ENCODE measurements at places on chromosomes 7 and 10.

- peak; percentile 36 for DNase-seq
Observed at GRCh38 chr10:13399236-13399635, 51.1 kb upstream of the SEPHS1 start.

DNA sequence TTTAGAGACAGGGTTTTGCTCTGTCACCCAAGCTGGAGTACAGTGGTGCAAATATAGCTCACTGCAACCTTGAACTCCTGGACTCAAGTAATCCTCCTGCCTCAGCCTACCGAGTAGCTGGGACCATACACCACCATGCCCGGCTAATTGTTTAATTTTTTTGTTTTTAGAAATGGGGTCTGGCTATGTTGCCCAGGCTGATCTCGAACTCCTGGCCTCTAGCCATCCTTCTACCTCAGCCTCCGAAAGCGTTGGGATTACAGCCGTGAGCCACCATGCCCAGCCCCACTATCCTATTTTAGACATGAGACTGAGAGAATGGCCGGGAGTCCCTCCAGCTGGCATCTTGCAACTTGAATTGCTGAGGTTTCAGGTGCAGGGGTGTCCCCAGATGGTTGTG, 39.4 kb downstream of the KCTD7 start:
- peak; percentile 24 for DNase-seq

- no peak for DNase-seq
Observed at GRCh38 chr10:4174197-4174596, 389.2 kb upstream of the KLF6 start.

DNA sequence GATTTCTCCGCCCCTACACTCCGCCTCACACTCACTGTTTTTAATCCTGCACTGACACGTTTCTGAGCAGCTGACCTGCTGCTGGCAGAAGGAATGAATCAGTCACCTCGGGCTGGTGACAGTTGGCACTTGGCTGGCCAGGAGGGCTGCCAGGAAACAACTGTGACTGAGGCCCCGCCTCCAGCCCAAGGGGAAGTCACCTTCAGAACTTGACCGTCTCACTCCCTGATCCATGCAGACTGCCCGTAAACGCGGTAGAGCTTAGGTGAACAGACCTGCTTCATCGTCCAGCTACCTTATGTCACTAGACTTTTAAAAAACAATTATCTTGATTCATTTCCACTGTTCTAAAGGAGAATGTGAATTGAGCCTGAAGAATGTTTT, 107.5 kb downstream of the DOCK1 start:
- no peak for DNase-seq

DNA sequence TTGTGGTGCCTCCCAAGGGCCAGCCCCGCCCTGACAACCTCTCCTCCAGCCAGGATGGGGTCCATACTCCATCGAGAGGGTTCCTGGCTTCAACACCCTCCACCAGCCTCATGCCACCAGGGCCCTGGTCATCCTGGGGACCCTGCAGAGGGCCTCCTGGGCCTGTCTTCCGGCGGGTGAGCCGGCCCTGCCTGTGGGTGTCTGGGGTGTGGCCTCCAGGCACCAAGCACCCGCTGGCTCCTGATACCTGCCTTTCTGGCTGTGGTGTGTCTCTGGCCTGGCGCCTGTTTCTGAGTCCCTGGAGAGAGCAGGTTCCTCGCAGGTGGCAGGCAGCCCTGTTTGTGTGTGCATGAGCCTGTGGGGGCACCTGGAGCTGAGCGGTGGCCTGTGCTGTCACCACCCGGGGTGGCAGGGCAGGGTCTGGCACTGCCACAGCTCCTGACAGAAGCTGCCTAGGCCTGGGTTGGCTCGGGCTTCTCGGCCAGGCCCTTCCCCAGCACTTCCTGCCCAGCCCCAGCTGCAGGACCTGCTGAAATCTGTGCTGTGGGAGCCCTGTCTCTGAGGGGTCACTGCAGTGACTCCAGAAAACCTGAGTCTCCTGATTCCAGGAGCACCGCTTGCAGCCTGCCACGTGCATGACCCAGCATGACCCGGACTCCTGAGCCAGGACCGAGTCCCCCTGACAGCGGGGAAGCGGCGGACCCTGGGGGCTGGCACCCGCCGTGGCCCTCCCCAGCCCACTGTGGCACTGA, 18.4 kb downstream of the ADAM8 start:
- no peak for DNase-seq

DNA sequence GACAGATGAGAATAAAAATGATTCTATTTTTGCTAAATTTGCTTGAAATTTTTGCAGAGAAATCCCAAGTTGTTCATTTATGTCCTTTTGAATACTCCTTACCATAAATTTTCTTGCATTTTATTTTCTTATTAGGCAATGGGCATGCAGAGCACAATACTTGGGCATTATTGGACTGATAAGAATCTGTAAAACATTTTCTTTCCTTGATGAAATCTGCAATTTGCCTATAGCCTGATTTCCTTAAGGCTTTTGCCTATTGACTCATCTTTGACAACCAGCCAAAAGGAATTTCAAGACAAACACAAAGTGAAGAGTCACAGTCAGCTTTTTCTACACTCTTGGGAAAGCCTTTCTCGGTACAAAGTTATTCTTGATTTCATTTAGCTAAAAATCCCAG, 30.5 kb upstream of the GNAT3 start:
- DNase-seq: no peak

DNA sequence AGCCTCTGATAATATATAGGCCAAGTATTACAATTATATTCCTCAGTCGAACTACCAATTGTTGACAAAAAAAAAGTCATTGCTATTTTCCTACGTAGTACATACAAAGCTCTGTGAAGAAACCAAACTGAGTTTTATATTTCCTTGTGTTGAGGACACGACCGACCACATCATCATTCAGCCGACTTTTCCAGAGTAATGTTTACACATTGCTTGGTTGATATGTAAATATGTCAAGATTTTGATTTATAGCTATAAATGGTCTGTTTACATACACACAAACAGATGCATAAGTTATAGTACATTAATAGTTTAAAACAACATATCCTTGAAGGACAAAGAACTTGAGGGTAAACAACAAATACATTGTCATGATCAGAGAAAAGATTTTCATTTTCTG, 121.5 kb downstream of the CRPPA start:
- DNase-seq: no peak

- no peak for DNase-seq
Observed at GRCh38 chr7:37089972-37090371, 358.7 kb downstream of the ELMO1 start.

GRCh38 chr7:27209933-27210440, 10.1 kb upstream of the HOXA13 start:
- DNase-seq: peak; percentile 68

DNA sequence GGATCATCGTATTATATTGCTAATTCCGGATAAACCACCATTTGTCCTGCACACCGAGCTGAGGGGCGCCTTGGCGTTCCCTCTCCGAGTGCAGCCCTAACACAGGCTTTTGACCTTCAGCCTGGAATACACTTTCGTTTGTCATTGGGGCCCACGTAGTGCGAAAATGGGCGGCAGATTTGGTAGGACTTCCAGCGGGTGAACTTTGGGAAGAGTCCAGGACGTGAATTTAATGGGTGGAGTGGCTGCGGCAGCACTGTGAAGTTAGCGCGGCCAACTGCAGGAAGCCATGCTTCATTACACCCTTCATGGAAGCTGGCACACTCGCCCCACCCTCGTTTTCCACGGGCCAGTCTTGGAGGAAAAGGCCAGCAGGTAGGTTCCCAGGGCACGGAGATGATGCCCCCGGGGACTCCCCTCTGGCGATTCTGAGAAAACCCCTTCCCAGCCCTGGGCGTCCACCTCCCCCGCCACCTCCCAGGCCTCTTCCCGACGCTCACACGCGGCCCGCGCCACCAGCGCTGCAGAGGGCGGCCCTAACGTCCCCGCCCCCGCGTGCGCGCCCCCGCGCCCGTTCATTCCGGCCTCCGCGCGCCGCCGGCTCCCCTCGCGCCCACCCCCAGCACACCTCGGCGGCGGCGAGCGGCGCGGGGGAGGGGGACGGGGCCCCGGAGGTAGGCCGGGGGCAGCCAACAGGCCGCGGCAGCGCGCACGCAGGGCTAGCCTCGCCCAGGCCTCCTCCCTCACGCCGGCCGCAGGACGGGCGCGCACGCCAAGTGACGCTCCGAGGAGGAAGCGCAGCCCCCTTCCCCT, at the start of gene MLLT10:
MLLT10 (plus strand) TSS at position 766 of the 813 bp plus-strand sequence. CDS start 413 bp downstream, outside the sequence.
- DNase-seq: peak; percentile 98

GRCh38 chr10:24210501-24210900, 1.6 kb downstream of the KIAA1217 start:
- DNase-seq: no peak

DNA sequence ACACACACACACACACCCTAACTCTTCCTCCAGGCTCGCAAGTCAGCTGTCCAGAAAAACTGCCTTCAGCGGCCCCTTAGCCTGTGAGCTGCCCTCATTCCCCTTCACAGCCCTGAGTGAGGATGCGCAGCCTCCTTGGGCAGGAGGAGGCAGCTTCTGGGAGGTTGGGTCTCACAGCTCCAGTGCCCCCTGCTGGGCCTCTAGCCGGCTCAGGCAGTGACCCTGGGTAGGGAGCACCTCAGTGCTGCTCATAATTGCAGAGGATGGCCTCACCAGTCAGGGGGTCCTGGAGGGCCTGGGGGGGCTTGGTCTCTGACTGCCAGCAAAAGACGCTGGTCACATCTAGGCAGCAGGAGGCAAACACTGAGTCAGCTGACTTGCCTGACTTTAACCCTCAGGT, 43.7 kb downstream of the ZNF273 start:
- DNase-seq: no peak

- DNase-seq: no peak
Observed at GRCh38 chr7:71320916-71321315, 189.0 kb downstream of the GALNT17 start.

- DNase-seq: no peak
Observed at GRCh38 chr10:88108115-88108610, 244.7 kb downstream of the PTEN start.

DNA sequence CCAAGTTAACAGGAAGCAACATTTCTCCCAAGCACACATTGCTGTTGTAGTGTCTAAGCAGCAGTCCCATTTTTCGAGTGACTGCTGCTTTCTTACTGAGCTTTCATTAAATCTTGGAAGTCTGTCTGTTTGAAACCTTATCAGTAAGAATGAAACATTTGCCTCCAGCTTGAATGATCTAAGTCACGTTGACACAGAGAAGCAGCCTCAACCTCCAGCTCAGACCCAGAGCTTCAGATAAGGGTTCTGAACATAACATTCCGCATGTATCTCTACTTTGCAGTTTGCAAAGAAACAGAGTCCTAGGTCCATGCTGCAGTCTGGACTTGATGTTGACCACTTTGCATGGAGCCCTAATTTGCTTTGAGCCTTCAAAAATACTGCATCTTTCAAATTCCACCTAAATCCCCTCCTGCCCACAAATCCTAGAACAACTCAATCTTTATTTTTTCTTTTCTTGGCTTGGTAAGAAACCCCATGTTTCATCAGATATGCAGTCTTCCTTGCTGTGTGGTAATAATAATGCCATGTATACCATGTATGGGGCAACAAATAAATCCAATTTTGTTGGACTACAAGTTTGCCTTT, 698.7 kb upstream of the IGFBP3 start:
- DNase-seq: no peak

DNA sequence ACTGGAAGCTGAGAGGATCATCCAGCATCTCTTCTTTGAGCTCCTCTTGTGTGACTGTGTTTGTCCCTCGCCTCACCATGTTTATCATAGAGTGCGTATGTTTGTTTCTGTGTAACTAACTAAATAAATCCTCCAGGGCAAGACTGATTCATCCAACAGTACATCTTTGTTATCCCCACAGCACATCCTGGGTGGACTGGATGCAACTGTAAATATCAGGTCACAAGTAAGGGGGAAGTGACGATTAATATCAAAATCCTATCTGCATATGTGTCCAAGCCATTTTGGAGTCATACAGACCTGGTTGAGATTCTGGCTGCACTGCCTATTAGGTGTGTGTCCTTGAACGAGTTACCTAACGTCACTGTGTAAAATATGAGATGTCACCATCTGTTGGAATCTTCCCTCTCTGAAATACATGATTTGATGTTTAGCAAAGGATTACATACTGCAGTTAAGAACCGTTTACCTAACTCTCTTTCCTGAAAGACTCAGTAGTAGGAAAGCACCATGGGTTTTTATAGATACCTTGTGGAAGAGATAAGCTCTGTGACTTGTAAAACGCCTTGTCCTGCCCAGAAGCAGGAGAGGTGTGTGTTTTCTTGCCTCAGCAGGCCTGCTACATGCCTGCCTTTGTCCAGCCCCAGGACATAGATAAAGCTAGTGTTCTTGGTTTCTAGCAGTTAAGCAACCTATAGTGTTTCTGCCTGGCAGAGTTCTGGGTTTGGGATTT, 25.8 kb downstream of the WBP1L start:
- DNase-seq: no peak

- no peak for DNase-seq
Observed at GRCh38 chr7:122679813-122680212, 19.1 kb downstream of the RNF133 start.

DNA sequence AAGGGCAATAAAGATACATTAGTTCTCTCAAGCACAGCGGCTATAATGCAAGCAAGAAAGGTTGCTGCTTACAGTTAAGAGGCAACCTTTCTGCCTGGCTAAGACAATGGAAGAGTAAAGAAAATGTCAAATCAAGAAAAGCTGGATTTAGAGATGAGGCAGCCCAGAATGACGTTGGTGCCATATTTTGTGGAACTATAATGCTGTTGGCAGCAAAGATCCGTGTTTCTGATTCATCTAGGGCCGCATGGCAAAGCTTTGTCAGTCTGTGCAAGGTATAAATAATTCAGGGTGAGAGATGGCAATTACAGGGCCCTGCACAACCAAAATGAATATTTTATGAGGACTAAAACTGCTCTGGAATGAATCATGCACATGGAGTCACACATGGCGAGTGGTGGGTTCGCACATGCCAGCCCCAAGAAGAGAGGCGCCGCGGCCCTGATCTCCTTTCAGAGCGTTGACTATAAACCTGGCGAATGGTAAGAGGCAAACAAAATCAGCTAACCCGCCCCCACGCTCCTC, 76.6 kb downstream of the EBF3 start:
- DNase-seq: no peak

- peak; percentile 86 for DNase-seq
Observed at GRCh38 chr7:128405471-128406313, 4.1 kb downstream of the IMPDH1 start.

DNA sequence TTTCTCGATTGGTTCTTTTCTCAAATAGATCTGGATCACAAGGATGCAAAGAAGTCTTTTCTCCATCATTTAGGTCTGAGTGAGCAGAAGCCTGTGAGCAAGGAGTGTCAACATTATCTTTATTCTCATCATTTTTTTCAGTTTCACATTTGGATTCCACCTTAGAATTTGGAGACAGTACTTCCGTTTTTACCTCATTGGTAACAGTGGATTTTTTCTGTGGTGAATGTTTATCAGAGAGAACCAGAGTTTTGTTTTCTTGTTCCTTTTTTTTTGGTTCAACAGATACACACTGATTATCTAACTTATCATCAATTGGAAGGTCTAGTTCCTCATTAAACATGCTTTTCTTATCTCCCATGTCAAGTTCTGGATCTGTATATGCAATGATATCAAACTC, 151.3 kb downstream of the GALNT11 start:
- DNase-seq: no peak

GRCh38 chr7:119123326-119123725, 898.8 kb downstream of the ANKRD7 start:
- no peak for DNase-seq

- DNase-seq: no peak
Observed at GRCh38 chr7:106089647-106090046, 22.5 kb downstream of the SYPL1 start.
